CD14-positive monocyte (primary cell): ENCODE measurements at places on chromosomes 4 and X. TPM values are rescaled to one million over a fixed set of nuclear protein-coding genes. Genes with fewer than 3 reads are reported as not detected.

- H3K27me3 ChIP-seq, result no peaks in the 10 kb centered on the region
- H3K4me1 ChIP-seq, result no peaks in the 10 kb centered on the region
- no peaks in the 10 kb centered on the region for H3K36me3 ChIP-seq
- H3K27ac ChIP-seq, result no peak overlapping the region
- no peak overlapping the region for H3K4me3 ChIP-seq
- DNase-seq, result no peak
Observed at GRCh38 chrX:43448688-43449087, 207.4 kb upstream of the MAOA start.

DNA sequence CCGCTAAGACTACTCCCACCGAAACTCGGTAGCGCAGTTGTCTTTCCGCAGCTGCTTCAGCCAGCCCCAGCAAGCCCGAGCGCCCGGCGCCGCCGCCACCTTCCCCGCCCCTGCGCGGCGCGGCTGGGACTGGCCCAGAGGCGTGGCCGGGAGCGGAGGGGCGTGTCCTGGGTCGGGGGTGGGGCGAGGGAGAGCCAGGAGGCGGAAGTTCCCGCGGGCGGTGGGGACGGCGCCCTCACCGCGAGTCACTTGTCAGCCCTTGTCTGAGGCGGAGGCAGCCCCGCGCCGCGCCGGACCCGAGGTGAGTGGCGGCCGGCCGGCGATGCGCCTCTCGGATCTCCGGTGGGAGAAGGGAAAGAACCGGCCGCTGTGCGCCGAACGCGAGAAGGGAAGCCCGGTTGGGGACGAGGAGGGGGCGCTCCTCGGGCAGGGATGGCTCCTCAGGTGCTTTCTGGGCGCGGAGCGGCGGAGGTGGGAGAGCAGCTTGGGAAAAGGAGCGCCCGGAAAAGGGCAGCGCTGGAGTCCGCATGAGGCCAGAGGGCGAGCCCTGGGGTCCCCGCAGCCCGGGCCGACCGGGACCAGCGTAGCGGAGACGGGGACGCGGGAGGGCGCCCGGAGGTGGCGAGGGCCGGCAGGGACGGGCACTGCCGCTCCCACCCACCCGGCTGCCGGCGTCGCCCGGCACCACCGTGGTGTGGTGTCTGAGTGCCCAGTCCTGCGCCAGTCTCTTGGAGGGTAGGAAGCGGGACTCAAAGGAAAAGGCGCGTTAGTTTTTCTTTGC lies at the start of gene PDLIM5:
PDLIM5 (plus strand) TSS at position 248 of the 781 bp plus-strand sequence. CDS start 3,347 bp downstream, outside the sequence.
- H3K36me3 ChIP-seq, result peaks cover 19% of the 10 kb centered on the region
- DNase-seq, result peak; percentile 90
- H3K4me1 ChIP-seq, result peaks cover 19% of the 10 kb centered on the region
- peaks cover 3% of the 10 kb centered on the region for H3K27me3 ChIP-seq
- peak within 1 kb of the TSS; percentile 59 for H3K4me3 ChIP-seq

- no peaks in the 10 kb centered on the region for H3K36me3 ChIP-seq
- DNase-seq, result no peak
- no peaks in the 10 kb centered on the region for H3K4me1 ChIP-seq
- no peak overlapping the region for H3K4me3 ChIP-seq
Observed at GRCh38 chr4:110878413-110878812, 255.5 kb upstream of the PITX2 start.

DNA sequence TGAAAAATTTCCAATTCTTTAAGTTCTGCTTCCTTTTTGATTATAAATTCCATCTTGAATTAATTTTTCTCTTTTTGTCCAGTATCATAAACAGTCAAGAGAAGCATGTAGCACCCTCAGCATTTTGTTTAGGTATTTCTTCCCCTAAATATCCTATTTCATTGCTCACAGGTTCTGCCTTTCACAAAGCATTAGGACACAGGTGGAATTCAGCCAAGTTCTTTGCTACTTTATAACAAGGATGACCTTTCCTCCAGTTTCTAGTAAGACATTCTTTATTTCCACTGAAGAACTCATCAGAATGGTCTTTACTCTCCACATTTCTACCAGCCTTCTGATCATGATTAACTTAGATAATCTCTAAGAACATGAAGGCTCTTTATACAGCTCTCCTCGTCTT lies 7.4 kb downstream of the SLC9B1 start:
- H3K27ac ChIP-seq, result no peak overlapping the region
- no peak overlapping the region for H3K4me3 ChIP-seq
- H3K27me3 ChIP-seq, result no peaks in the 10 kb centered on the region
- DNase-seq, result no peak

DNA sequence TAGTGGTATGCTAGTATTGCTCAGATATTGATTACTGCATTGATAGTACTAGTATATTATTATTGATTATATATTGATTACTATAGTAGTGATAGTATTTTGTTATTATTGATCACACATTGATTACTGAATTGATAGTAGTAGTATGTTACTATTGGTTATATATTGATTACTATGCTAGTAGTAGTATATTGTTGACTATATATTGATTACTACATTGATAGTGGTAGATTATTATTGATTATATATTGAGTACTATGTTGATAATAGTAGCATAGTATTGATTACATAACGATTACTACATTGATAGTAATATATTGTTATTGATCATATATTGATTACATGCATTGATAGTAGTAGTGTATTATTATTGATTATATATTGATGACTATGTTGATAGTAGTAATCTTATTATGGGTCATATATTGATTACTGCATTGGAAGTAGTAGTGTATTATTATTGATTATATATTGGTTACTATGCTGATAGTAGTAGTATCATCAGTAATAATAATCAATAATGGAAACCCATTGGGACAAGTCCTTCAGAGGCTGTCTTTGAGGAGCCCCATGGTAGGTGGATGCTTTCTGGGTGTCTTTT lies 30.6 kb downstream of the GYG2 start:
- no peaks in the 10 kb centered on the region for H3K36me3 ChIP-seq
- H3K4me3 ChIP-seq, result no peak overlapping the region
- H3K4me1 ChIP-seq, result no peaks in the 10 kb centered on the region

- no peaks in the 10 kb centered on the region for H3K27me3 ChIP-seq
- DNase-seq, result no peak
- H3K4me1 ChIP-seq, result peaks cover 24% of the 10 kb centered on the region
- no peak overlapping the region for H3K4me3 ChIP-seq
- no peak overlapping the region for H3K27ac ChIP-seq
- H3K36me3 ChIP-seq, result no peaks in the 10 kb centered on the region
Observed at GRCh38 chr4:81498046-81498445, 26.3 kb upstream of the RASGEF1B start.

DNA sequence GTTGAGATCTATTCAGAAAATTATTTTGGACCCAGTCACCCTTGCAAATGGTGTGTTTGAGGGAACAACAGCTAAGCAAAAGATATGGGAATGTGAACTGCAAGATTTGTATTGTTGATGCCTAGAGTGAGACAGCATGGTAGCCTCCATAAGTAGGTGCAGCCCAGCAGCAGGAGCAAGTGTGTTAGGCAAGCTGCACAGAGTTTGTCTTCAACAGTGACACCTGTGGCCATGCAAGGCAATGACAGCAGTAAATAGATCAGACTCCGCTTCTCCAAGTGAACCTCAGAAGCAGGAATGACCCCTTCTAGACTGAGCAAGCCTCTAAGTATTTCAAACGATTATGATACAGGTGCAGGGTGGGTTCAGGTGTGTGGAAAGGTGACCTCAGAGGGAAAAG lies 133.4 kb upstream of the MSX1 start:
- no peaks in the 10 kb centered on the region for H3K4me1 ChIP-seq
- no peak for DNase-seq
- no peaks in the 10 kb centered on the region for H3K27me3 ChIP-seq

DNA sequence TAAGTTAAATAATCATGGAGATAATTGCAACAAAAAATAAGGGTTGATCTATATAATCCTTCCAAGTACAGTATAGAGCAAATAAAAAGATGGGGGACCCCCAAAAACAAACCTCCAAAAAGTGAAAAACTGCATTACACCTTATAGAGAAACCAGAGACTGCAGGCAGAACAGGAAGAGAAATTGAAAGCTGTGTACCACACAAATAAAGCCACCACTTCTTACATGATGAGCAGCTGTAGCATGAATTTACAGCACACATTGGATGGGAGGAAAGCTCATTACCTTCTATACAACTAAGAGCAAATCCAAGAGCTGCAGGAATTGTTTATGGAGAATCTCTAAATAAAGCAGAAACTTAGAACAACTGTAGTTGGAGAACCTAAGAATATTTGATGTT lies 152.4 kb upstream of the PDE5A start:
- H3K36me3 ChIP-seq, result no peaks in the 10 kb centered on the region
- no peak for DNase-seq
- H3K27me3 ChIP-seq, result no peaks in the 10 kb centered on the region
- no peak overlapping the region for H3K27ac ChIP-seq

GRCh38 chr4:71713611-71714203 lies 70.2 kb downstream of the GC start:
- H3K36me3 ChIP-seq, result no peaks in the 10 kb centered on the region
- no peaks in the 10 kb centered on the region for H3K4me1 ChIP-seq
- H3K27ac ChIP-seq, result no peak overlapping the region
- H3K4me3 ChIP-seq, result no peak overlapping the region

DNA sequence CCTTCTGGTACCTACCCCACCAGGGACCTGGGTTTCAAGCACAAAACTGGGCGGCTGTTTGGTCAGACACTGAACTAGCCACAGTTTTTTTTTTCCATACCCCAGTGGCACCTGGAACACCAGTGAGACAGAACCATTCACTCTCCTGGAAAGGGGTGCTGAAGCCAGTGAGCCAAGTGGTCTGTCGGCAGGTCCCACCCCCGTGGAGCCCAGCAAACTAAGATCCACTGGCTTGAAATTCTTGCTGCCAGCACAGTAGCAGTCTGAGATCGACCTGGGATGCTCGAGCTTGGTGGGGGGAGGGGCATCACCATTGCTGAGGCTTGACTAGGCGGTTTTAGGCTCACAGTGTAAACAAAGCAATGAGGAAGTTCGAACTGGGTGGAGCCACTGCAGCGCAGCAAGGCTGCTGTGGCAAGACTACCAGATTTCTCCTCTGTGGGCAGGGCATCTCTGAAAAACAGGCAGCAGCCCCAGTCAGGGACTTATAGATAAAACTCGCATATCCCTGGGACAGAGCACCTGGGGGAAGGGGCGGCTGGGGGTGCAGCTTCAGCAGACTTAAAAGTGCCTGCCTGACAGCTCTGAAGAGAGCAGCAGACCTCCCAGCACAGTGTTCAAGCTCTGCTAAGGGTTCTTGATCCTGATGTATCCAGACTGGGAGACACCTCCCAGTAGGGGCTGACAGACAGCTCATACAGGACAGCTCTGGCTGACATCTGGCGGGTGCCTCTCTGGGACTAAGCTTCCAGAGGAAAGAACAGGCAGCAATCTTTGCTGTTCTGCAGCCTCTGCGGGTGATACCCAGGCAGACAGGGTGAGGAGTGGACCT lies 223.0 kb downstream of the COX18 start:
- DNase-seq, result no peak
- H3K27ac ChIP-seq, result no peak overlapping the region
- H3K27me3 ChIP-seq, result no peaks in the 10 kb centered on the region

DNA sequence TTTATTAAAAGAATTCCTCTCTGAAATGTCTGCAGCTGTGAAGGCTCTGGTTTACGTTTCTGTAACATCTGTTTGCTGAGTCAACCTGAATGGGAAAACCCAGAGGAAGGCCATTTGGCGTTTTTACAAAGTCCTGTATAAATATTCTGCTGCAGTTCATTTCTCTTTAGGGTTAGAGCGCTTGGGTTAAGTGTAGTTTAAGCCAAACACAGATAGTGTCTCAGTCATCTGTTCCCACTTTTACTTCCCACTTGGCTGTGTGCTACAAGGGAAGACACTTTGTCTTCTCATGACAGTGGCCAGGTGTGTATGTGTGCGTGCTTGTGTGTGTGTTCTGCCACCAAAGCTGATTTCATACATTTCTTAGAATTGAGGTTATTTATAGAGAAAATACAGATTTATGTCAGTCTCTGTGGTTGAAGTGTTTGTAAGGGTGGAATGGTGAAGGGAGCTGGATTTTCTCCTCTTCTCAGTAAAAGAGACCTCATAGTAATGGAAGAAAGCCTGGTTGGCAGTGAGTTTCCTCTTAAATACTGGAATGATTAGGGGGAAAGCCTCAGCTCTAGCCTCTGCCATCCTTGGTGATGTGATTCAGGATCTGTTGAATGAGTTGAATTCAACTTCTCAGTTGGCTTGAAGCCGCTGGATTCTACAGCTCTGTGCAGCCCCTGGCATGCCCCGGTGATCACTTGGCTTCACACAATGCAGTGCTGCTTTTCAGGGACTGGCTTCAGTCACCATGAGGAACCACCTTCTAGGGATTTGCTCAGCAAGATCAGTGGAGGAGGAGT lies 50.6 kb downstream of the JADE1 start:
- H3K27me3 ChIP-seq, result no peaks in the 10 kb centered on the region
- DNase-seq, result no peak
- H3K4me1 ChIP-seq, result peaks cover 18% of the 10 kb centered on the region
- no peak overlapping the region for H3K27ac ChIP-seq

DNA sequence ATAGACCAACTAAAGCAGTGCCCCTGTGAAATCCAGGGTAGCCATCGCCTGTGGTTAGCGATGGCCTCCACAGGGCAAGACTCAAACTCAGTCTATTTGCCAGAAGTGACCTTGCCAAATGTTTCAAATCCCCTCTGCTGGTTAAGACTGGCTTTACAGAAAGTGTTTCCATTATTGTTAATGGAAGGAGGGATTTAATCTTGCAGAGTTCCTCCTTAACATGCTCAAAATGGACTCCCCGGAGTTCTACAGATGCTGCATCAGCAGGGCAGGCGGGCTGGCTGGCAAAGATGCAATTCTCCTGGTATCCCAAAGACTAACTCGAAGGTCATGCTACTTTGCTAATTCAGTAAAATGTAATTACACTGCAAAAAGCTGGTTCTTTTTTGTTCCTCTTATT lies 313.0 kb upstream of the SLC7A11 start:
- H3K27ac ChIP-seq, result no peak overlapping the region
- no peaks in the 10 kb centered on the region for H3K36me3 ChIP-seq
- DNase-seq, result no peak
- no peaks in the 10 kb centered on the region for H3K4me1 ChIP-seq
- no peak overlapping the region for H3K4me3 ChIP-seq

DNA sequence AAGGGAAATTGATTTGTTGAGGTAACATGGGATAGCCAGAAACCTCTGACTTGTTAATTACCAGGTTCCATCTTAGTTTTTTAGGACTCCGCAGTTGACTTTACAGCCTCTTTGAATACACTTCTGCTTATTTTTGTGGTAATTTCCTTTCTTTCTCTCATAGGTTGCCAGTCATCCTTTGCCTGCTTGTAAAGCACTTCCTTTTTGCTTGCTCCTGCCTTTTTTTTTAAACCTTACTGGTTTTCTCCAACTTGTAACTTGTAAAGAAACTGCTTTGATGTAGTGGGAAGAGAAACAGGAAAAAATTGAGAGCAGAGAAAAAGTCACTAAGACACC lies 2.6 kb downstream of the PGK1 start:
- peak overlapping the region; percentile 93 for H3K4me3 ChIP-seq
- H3K27me3 ChIP-seq, result no peaks in the 10 kb centered on the region
- peaks cover 48% of the 10 kb centered on the region for H3K4me1 ChIP-seq

GRCh38 chr4:123741906-123742305 lies 345.3 kb downstream of the SPRY1 start:
- peaks cover 12% of the 10 kb centered on the region for H3K4me1 ChIP-seq
- H3K36me3 ChIP-seq, result no peaks in the 10 kb centered on the region
- H3K27ac ChIP-seq, result no peak overlapping the region
- DNase-seq, result no peak
- no peak overlapping the region for H3K4me3 ChIP-seq

Gene FAM47E
- not detected for polyA plus RNA-seq

Gene NEXMIF
- not detected for polyA plus RNA-seq

Gene HTN3
- polyA plus RNA-seq, result not detected

Gene SPINK2
- polyA plus RNA-seq, result not detected
